ENCODE measurements at places on chromosomes 4 and X. TPM values are rescaled to one million over a fixed set of nuclear protein-coding genes. Genes with fewer than 3 reads are reported as not detected.

MAGEB17 gene
- total RNA-seq = not detected

GRCh38 chrX:77640702-77641101 is 145.3 kb downstream of the ATRX start:
- DNase-seq = no peak

DNA sequence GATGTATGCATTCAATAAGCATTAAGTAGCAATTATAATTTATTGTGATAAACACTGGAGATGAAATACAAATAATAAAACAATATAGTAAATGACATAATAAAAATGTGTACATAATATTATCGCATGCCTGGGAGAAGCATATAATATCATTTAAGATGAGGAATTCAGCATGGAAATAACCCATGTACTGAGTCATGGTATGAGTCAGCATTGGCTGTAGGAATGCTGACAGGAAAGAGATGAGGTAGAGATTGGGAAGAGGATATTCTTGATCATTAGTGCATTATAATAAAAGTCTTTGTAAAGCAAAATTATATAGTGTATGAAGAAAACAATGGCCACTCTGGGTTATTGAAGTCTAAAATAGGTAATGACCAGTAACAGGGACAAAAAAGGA is 82.8 kb downstream of the MAGEB10 start:
- peak; percentile 64 for DNase-seq

FREM3 gene
- total RNA-seq = not detected

DNA sequence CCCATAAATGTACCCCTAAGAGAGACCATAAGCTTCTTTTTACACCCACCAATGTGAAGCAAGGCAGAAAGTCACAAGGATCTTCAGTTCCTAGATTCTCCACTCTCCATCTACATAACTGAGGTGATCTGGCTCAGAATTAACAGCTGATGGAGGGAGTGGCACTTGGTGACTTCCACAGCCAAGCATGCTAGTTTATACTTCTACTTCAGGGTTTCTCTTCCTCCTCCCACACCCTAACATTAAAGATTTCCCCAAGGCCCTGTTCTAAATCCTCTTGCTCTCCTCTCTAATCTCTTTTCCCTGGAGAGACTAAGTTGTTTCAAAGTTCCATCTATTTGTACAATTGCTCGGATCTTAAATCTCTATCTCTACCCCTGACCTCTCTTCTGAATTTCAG is 81.1 kb downstream of the MBNL3 start:
- DNase-seq = no peak

- peak; percentile 85 for DNase-seq
Measured at GRCh38 chrX:10620121-10620699, at the start of gene MID1. MID1 (minus strand) TSS chrX:10620585; CDS start chrX:10567547, 53,038 bp downstream.

TCP11X1 gene
- total RNA-seq = not detected

- no peak for DNase-seq
Measured at GRCh38 chrX:25083661-25084060, 67.9 kb upstream of the ARX start.

GRCh38 chr4:173855015-173855414 is 325.0 kb upstream of the HAND2 start:
- no peak for DNase-seq

DNA sequence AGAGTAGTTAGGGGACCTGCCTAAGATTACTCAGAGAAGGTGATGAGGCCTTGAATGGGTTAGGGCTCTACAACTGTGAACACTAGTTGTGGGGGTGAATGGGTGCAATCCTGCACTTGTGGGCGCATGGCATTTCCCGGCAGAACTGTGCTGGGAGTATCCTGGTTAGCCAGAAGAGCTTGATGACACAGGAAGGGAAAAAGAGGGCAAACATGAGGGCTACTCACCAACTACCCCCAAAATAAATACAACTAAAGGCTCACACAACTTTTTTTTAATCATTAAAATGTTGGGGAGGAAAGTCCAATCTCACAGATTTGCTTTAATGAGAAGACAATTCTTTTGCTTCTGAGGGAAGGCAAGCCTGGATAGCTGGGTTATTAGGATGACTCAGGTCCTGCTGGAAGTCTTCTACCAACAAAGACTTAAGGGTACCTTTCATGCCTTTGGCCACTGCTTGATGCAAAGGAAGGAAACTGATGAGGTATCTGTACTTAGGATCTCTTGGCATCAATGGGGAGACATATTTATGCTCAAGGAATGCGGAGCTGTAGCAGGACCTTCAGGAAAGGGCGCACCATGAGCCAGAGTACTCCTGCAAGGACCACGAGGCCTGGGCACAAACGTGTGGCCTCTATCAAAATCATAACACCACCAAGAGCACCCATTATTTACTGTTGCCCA is 2.6 kb downstream of the PHKA2 start:
- DNase-seq = no peak

DNA sequence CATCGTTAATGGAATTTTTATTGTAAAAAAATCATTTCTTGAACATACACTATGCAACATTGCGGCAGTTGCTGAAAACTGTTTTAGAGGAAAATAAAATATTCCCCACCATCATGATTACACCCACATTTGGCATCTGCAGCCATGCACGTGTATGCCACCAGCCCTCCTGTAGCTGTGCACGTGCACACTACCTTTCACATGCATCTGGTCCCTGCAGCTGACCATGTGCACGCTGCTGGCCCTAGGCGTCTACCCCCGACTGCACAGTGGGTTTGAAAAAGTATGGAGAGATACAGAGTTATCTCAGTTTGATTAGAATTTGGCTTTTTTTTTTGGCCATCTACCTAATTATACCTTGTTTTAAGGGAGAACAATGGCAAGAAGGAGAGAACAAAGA is 569.8 kb upstream of the IGFBP7 start:
- DNase-seq = no peak

- peak; percentile 93 for DNase-seq
Measured at GRCh38 chrX:11759461-11760311, 1.6 kb downstream of the MSL3 start.

DNA sequence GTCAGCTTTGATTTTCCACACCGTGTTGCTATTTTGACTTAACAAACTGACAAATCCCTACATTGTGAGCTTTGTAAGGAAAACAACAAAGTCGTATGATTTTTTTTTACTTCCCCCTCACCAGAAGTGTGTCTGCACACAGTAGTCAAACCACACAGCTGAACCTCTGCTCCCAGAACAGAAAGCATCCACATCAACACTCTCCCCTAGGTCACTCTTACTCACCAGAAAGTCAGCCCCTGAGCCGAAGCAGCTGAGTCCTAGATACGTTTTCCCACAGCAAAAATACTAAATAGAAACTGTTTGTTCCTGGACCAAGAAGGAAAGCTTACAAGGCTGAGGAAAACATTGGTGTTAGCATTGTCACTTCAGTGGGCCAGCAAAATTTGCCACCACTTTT is 305.7 kb downstream of the DHX15 start:
- peak; percentile 75 for DNase-seq

DNA sequence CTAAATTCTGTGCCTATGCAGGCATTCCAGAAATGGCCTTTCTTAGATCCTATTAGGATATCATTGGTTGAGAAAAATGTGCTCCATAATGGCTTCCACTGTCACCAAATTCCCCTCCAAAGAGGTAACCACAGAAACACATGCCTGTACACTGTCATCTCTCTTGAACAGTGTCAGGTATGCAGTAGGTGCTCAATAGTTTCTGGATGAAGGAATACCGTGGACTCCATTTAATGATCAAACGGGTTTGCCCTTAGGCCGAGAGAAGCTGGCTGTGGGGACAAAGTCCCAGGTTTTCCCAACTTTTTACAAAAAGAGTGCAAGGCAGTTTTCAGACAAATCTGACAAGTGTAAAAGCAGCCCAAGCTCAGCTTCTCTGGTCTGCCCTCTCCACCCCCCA is 16.5 kb upstream of the MTM1 start:
- no peak for DNase-seq

GRCh38 chrX:47838361-47838760 is 1.7 kb downstream of the ZNF81 start:
- no peak for DNase-seq

- DNase-seq = peak; percentile 57
Measured at GRCh38 chrX:30900227-30900626, 11.2 kb upstream of the TAB3 start.

GRCh38 chrX:25296850-25297249 is 281.1 kb upstream of the ARX start:
- no peak for DNase-seq

GJB1 gene
- total RNA-seq = not detected

SSX4 gene
- total RNA-seq = not detected

GRCh38 chr4:92163348-92163747 is 140.4 kb upstream of the GRID2 start:
- peak; percentile 8 for DNase-seq

DNA sequence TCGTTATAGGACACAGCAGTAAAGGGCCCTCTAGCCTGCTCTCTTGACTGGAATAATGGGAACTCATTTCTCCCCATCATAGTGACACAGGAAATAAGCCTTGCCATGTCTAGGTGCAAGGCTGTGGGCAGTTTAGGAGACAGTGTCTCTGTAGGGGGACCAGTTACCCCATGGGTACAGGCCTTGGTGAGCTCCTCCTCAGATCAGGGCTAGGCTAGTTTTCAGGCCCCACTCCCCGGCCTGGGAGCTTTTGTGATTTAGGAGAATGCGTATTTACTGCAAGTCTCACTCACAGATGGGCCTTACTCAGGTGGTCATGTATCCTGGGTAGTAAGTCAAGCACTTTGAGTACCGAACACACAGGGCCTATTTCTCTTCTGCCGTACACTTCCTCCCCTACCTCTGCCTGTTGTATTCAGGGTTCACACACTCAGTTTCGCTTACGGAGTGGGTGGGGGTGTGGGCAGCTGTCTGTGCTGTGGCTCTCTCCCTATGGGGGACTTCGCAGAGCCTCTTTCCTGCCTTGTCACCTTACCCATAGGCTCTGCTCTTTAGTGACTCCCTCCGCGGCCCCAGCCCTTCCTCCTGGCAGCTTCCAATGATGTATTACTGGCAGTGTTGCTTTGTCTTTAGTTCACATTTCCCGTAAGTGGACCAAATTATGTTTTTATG is 34.2 kb downstream of the FAM193A start:
- no peak for DNase-seq

GRCh38 chrX:68827848-68828624 is 785 bp upstream of the EFNB1 start:
- DNase-seq = peak; percentile 83

DNA sequence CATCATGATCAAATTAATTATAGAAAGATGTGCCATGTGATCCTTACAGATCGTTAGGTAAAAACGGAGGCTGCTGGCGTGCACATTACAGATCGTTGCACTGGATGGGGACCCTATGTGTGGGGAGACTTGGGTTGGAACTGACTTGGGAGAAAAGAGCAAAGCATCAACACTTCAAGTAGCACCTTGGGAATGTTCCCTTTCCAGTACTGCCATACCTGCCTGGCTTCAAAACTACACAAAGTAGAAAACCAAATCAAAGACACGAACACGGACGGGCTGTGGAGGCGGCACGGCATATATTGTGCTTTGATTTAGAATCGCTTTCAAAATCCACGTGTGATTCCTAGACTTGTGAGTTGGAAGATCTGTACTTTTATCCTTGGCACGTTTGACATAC is 898 bp downstream of the CMC4 start:
- DNase-seq = no peak

FRG1 gene
- 30.3 TPM for total RNA-seq

DNA sequence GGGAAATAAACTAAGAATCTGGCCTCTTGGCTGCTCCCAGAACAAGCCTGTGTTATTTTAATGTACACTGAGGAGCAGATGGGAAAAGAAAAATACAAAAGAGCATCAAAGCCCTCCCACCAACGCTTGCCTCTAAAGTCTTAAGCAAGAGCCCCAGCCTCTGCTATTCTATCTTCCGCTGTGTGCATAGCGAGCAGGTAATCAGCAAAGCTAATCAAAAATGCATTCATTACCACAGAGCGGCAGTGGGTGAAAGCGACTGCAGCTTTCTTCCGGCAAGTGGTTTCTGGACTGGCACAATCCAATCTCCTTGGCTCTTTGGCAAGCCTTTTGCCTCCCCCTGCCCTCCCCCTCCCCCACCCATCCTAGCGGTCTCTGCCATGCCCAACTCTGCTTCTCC is 13.5 kb upstream of the GRIA3 start:
- DNase-seq = no peak

SSX7 gene
- not detected for total RNA-seq

GRCh38 chrX:2263203-2263602 is 237.6 kb downstream of the DHRSX start:
- DNase-seq = no peak

GRCh38 chr4:156734965-156735895 is 236.4 kb downstream of the PDGFC start:
- DNase-seq = peak; percentile 69

ANOS1 gene
- total RNA-seq = under 0.01 TPM

- DNase-seq = no peak
Measured at GRCh38 chr4:48329193-48329592, 12.1 kb upstream of the SLAIN2 start.

- DNase-seq = no peak
Measured at GRCh38 chr4:166956484-166956883, 277.8 kb downstream of the SPOCK3 start.

GRCh38 chr4:101252721-101253120 is 94.6 kb downstream of the PPP3CA start:
- DNase-seq = peak; percentile 48

DNA sequence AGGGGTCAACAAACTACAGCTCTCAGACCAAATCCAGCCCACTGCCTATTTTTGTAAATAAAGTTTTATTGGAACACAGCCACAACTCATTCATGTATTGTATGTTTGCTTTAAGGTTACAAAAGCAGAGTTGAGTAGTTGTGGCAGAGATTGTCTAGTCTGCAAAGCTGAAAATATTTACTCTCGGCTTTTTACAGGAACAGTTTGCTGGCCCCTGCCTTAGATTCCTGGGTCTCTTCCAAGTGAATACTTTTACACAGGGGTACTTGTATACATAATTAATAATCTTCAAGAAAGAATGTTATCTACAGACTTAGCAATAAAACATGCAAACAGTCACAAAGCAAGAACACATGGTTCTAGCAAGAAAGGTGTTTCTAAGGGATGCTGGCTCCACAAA is 154.2 kb downstream of the AMELX start:
- DNase-seq = peak; percentile 33

AKAP4 gene
- not detected for total RNA-seq

GRCh38 chr4:100936661-100937375 is 410.5 kb downstream of the PPP3CA start:
- peak; percentile 26 for DNase-seq

GRCh38 chr4:15413623-15414019 is 14.2 kb upstream of the C1QTNF7 start:
- no peak for DNase-seq

DNA sequence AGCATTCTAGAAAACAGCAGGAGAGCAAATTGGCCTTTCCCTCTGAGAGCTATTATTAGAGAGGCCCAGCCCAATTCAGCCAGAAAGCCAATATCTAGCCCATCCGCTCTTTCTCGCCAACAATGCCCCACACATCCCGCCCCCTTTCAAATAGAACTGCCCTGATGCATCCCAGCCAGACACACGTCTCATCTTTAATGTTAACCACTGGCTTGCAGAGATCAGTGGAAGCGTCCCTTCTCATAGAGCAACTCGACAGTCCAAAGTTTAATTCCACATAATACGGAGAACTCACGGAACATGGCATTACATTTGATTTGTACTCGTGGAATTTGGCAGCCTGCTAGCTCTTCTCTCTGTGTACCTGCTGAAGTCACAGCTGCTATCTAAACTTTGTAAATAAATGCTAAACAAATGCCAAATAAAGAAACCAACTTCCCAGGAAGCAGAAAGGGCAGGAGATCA is 304.4 kb downstream of the DHX15 start:
- DNase-seq = no peak

Measured in fibroblast of lung (primary cell).